Astrocyte (in vitro differentiated cells and primary cell): ENCODE measurements at places on chromosomes 13 and 19.

- peak; percentile 75 for DNase-seq
Measured at GRCh38 chr19:17333611-17334413, 843 bp downstream of the ANO8 start.

DNA sequence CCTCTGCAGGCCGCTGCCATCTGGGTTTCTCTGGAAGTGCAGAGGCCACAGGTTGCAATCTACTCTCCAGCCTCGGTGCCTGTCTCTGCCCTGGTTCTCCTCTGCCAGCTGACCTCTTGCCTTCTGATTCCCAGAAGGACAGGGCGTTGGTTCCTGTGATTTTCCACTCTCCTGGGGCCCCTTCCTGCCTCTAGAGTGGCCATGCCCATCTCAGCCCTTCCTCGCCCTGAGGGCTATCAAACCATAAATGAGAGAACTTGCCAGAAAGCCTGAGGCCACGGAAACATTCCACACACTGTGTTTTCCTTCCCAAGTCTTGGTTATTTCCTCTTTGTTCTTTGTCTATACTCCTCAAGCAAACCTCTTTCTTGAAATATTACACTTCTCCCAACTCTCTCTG is 146.2 kb downstream of the SHISA2 start:
- DNase-seq = no peak

DNA sequence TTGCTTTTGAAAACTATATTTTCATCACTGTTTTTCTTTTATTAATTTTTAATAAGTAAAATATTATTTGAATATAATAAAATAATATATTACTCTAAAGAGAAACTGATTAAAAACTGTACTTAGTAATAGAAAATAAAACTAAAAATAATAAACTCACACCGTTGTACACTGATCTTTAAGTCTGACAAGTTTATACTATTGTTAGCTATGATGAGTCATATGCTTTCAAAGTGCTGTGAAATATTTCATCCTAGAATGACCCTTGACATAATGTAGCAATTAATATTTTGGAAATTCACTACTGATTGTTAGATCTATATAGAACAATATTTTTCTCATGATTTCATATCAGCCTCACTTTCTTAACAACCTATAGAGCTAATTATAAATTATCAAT is 1040.6 kb upstream of the SPRY2 start:
- DNase-seq = no peak

DNA sequence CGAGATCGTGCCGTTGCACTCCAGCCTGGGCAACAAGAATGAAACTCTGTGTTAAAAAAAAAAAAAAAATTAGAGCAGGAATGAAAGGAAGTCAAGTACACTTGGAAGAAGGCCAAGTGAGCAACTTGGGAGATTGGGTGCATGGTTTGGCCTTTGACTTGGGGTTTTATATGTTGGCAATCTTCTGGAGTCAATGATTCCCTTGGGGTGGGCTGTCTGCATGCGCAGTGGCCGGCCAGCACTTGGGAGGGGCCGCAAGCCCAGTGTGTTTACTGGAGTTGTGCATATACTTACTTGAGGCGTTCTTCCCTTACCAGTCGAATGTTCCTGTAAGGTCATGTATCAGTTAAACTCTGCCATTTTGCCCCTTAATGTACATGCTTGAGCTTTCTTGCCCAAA is 103.9 kb downstream of the FAM216B start:
- DNase-seq = no peak

- no peak for DNase-seq
Measured at GRCh38 chr19:44582581-44583265, 30.6 kb upstream of the IGSF23 start.

DNA sequence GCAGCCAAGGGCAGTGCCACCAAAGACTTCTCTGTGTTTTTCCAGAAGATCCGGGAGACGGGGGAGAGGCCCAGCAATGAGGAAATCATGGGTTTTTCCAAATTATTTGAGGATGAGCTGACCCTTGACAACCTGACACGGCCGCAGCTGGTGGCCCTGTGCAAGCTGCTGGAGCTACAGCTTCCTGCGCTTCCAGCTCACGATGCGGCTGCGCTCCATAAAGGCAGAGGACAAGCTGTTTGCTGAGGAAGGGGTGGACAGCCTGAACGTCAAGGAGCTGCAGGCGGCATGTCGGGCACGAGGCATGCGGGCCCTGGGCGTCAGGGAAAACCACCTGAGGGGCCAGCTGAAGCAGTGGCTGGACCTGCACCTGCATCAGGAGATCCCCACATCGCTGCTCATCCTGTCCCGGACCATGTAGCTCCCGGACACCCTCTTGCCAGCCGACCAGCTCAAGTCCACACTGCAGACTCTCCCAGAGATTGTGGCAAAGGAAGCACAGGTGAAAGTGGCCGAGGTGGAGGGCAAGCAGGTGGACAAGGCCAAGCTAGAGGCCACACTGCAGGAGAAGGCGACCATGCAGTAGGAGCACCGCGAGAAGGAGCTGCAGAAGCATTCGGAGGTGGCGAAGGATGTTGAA is 11.7 kb downstream of the ZSCAN1 start:
- DNase-seq = no peak

- no peak for DNase-seq
Measured at GRCh38 chr19:29060813-29061364, 152.1 kb downstream of the UQCRFS1 start.

- no peak for DNase-seq
Measured at GRCh38 chr19:16013181-16013850, 63.0 kb upstream of the TPM4 start.

- no peak for DNase-seq
Measured at GRCh38 chr13:50068508-50068907, 53.3 kb downstream of the KCNRG start.

DNA sequence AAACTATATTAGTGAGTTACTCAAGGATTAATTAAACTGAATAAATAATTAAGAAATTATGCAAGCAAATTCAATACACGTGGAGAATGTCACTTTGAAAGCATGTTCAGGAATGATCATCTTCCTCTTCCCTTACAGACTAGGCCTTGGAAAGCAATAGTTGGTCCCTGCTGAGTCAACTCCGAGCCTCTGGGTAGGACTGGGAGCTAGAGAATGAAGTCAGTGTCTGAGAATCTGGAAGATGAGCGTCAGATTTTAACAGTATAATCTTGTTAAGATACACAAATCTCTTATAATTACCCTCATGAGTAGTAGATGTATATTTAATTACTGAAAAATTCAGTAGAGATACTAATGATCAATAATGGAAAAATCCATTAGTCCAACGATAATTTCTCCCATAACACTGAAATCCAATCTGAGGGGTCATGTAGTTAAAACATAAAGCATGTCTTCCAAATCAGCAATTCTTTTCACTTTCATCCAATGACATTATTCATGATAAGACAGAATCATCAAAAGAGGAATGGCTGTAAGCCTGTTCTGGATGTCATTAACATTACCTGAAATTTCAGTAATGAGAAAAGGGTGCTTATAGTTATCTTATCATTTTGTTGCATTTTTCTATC is 423.0 kb downstream of the DCT start:
- DNase-seq = peak; percentile 43

DNA sequence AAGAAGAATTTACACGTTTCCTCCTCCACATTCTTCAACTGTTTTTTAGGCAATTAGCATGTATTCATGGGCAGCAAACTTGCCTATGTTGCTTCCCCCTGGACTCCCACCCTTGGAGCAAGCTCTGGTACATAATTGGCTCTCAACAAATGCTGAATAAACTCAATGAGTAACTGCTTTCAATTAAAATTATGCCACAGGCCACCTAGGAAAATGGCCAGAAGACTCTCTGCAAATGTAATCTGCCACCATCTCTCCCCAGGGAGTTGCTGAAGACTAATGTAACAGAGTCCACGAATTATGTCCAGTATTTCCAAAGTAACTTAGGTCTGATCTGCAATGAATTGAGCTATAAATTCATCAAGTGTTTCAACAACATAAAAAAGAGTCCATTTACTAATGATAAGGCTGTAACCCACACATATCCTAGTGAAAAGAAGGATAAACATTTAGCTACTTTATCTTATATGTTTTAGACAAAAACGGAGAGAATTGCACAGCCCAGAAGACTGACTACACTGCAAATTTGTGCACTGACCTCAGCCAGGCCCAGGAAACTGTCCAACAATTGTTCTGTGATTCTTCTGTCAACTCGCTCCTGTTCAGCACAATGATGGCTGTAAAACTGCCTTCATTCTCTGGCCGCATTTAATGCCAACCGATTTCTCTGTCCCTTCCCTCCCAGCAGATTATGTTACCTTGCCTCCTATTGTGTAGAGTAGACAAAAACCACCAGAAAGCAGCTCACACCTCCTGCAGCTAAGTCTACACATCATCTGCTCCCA is 808.6 kb upstream of the ARGLU1 start:
- DNase-seq = peak; percentile 15

DNA sequence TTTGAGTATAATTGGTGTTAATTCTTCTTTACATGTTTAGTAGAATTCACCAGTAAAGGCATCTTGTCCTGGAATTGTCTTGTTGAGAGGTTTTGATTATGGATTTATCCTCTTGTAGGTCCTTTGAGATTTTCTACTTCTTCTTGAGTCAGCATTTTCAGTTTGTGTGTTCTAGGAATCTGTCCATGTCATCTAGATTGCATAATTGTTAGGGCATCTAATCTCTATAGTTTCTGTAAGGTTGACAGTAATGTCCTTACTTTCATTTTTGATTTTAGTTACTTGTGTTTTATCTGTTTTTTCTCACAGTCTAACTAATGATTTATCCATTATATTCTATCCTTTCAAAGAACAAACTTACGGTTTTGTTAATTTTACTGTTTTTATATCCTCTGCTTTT is 492.0 kb downstream of the FGF9 start:
- DNase-seq = no peak

DNA sequence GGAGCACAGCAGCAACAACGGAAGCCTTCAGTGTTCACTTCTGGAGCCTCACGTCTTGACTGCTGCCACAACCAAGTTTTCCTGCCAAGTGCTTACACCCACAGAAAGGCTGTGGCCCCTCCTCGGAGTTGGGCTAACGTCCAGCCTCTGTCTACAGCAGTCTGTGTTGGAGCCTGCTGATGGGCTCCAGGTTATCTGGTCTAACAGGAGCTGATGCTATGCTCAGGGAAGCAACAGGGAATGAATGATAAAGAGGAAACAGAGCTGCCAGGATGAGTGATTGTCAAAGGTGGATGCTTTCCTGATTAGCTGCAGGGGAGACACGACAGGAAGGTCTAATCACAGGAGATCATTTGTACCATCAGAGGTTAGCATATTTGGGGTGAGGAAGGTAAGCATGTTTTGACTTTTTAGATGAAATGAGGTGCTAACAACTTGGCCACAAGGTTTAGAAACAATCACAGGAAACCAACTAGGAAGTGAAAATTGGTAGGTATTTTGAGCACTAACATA is 53.8 kb upstream of the RCBTB2 start:
- DNase-seq = peak; percentile 65

DNA sequence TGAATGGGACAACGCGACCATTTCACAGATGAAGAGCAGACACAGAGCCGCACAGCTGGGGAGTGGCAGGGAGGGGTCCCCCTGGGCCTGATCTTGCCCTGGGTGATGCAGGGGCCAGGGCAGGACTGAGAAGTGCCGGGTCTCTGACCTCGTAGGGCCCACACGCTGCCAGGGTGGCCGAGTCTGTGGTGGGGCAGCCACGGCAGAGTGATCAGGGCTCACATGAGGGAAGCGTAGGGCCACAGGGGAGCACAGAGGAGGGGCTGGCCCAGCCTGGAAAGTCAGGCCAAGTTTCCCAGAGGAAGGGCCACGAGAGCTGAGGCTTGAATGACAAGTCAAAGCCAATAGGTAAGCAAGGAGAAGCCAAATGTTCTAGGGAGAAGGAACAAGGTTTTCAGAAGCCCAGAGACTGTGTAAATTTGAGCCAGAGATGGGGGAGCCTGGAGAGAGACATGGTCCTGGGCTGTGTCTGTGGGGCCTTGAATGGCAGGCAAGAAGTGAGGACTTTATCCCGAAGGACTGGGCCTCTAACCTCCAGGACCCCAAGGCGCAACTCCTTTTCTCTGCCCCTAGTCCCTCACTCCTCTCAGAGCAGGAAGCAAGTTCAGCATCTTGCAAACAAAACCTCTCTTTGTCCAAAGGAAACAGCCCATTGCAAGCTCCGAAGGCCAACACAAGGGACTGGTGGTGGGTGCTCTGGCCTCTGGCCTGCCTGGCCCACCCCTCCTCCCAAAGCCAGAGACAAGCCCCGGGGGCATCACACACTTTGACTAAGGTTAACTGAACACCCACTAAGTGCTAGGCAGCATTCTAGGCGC is 31.7 kb upstream of the FXYD3 start:
- DNase-seq = no peak

GRCh38 chr13:23718996-23719395 is 148.8 kb downstream of the TNFRSF19 start:
- DNase-seq = no peak
